GM23248 (cell line): ENCODE measurements at places on chromosomes 12 and 14.
A peak's percentile ranks its signal among the peaks of the same experiment; 100 is the strongest.

DNA sequence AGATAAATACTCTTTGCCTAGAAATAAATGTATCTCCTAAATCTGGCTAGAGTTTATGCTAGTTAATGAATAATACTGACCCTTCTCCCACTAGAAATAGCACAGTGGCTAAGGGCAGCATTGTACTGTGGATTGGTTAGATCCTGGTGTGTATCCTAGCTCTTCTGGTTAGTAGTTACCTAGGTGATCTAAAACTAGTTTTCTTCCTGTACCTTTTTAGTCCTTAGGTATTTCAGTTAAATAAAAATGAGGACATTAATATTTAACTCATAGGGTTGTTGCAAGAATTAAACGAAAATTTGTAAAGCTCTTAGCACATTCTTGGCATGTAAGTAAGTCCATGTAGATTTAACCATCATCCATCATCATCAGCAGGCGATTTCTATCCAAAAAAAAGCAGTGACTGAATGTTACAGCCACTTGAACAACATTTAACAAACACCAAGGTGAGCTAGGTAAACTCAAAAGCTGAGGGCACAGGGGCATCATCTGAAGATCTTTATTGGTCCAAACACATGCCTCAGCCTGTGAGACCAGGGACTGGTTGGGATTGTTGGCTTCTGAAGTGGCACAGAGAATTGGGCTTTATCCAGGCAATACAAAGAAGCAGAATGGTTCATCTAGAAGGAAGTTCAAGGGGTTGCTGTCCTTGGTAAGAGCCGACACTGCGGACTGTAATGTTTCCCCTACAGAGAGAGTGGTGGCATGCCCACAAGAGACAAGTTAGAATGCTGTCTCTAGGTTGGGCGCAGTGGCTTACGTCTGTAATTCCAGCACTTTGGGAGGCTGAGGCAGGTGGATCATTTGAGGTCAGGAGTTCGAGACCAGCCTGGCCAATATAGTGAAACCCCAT is 100.8 kb downstream of the GAS2L3 start:
- H3K27me3 ChIP-seq: no peaks in the 10 kb centered on the region; the same call in none of the 2 replicates
- H3K36me3 ChIP-seq: no peaks in the 10 kb centered on the region
- H3K4me3 ChIP-seq: no peak overlapping the region
- no peak overlapping the region for H3K27ac ChIP-seq

DNA sequence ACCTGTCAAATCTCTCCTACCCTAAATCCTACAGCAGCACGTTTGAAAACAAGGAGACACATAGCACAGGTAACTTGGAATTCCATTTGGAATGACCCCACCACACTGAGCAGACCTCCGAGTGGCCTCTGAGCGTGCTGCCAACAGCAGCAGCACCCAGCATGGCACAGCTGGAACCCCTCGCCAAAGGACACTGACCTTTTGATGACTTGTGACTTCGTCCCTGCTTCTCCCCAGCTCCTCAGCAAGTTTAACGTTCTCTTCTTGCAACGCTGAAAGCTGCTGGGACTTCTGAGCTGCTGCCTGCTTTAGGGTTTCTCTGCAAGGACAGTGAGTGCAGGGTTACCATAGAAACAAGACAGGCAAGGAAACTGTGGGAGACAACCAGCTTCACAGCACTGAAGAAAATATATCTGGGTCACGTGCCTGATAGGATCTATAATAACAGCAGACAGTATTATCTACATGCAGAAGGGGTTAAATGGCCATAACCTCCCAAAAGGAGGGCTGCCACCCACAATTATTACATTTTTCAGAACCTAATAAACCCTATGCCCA is 43.3 kb upstream of the VPS33A start:
- H3K4me3 ChIP-seq: no peak overlapping the region
- H3K4me1 ChIP-seq: peaks cover 25% of the 10 kb centered on the region
- H3K27ac ChIP-seq: peak overlapping the region; percentile 26; the same call in 1 of the 2 replicates
- no peaks in the 10 kb centered on the region for H3K27me3 ChIP-seq

- H3K4me3 ChIP-seq: no peak overlapping the region
- DNase-seq: peak; percentile 68
- no peaks in the 10 kb centered on the region for H3K27me3 ChIP-seq
- H3K27ac ChIP-seq: peak overlapping the region; percentile 12; the same call in 1 of the 2 replicates
Observed at GRCh38 chr14:41549821-41550607, 56.7 kb upstream of the LRFN5 start.

DNA sequence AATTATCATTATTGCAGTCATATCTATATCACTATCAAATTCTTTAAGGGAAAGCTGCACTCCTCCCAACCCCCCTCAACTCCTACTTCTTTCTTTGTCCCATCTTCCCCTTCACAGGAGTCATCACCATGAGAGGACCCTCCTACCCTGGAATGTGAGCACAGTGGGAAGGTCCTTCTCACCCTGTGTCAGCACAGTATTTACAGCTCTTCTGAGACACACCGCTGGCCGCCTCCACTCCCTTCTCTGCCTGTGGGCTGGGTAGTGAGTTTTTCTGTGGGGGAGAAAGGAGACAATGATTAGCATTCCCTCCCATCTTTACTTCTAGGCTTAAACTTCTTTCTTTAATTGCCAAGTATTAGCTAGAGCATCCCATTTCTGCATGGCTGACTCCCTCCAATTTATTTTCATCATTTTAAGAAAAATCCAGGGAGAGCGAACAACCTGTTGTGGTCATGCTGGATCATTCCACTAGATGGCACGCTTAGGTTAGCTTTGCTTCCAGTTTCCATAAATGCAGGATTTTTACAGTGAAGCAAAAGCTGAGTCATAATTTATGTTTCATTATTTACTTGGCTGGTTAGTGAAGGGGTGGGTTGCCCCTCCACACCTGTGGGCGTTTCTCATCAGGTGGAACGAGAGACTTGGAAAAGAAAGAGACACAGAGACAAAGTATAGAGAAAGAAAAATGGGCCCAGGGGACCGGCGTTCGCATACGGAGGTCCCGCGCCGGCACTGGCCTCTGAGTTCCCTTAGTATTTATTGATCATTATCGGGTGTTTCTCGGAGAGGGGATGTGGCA is 188.5 kb downstream of the ALX1 start:
- H3K4me1 ChIP-seq: no peaks in the 10 kb centered on the region; the same call in 1 of the 2 replicates
- no peak overlapping the region for H3K27ac ChIP-seq
- H3K36me3 ChIP-seq: no peaks in the 10 kb centered on the region
- peak; percentile 74 for DNase-seq

- no peaks in the 10 kb centered on the region for H3K36me3 ChIP-seq
- no peak overlapping the region for H3K27ac ChIP-seq
- H3K4me3 ChIP-seq: no peak overlapping the region
- no peaks in the 10 kb centered on the region for H3K27me3 ChIP-seq
- H3K4me1 ChIP-seq: peaks cover 11% of the 10 kb centered on the region
Observed at GRCh38 chr12:32420356-32420755, 21.0 kb downstream of the FGD4 start.

DNA sequence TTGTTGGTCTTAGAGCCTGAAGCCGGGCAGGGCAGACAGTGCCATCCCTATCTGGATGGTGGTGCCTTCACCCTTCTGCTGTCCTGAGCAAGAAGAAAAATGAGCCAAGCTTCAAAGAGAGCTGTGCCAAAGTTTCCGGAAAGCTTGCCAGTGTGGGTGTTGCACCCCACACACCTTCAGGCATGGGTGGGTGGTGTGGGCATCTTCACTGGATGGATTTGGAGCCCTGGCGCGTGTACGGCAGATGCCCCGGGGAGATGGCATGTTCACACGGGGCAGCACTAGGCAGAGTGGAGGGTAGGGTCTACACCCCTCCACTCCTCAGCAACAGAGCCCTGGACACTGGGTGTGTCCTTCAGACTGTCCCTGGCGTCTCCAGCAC is 33.0 kb downstream of the PACS2 start:
- DNase-seq: no peak
- no peaks in the 10 kb centered on the region for H3K27me3 ChIP-seq
- H3K4me3 ChIP-seq: no peak overlapping the region
- no peaks in the 10 kb centered on the region for H3K4me1 ChIP-seq

- no peaks in the 10 kb centered on the region for H3K36me3 ChIP-seq
- no peak overlapping the region for H3K4me3 ChIP-seq
- no peaks in the 10 kb centered on the region for H3K27me3 ChIP-seq
- no peak for DNase-seq
Observed at GRCh38 chr14:32379447-32379846, 50.3 kb downstream of the AKAP6 start.

DNA sequence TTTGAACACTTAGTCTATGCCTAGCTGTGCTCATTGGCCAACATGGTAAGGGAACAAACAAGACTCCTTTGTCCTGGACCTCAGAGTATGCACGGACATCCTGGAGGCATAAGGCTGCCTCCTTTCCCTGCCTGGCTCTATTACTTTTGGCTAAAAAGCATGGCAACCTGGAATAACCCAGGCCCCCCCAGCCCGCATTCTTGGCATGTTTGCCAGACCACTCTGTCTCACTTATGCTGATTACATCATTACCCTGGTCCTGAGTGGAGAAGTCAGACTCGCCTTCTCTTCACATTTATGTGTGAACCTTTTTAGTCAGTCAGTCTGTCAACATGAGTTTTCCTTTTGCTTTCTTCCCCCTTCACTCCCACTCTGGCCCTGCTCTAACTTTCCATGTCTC is 58.0 kb upstream of the ELK3 start:
- H3K27ac ChIP-seq: no peak overlapping the region
- H3K4me1 ChIP-seq: peaks cover 25% of the 10 kb centered on the region

DNA sequence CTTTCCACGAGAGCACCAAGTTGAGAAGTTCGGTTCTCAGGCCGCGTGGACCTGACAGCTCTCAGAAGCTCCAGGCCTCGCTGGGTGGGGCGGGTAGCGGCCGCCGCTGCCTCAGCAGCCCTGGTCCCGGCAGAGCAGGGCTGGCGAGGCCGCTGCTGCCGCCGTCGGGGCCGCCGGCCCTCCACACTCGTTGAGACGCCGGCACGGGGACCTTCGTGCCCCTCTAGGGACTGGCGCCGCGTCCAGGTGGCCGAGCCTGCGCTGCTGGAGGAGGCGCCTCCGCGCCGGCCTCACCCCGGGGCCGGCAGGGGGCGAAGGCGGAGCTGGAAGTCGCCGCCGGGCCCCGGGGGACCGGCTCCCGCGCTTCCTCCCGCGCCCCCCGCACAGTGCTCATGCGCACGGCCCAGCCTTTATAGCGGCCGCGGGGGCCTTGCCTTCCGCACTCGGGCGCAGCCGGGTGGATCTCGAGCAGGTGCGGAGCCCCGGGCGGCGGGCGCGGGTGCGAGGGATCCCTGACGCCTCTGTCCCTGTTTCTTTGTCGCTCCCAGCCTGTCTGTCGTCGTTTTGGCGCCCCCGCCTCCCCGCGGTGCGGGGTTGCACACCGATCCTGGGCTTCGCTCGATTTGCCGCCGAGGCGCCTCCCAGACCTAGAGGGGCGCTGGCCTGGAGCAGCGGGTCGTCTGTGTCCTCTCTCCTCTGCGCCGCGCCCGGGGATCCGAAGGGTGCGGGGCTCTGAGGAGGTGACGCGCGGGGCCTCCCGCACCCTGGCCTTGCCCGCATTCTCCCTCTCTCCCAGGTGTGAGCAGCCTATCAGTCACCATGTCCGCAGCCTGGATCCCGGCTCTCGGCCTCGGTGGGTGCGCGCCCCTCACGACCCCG is at the start of gene COCH:
COCH (plus strand) TSS at position 440 of the 879 bp plus-strand sequence; CDS start at position 820, 380 bp downstream.
- no peaks in the 10 kb centered on the region for H3K36me3 ChIP-seq
- H3K27me3 ChIP-seq: peaks cover 54% of the 10 kb centered on the region
- no peaks in the 10 kb centered on the region for H3K4me1 ChIP-seq
- H3K4me3 ChIP-seq: peak within 1 kb of the TSS; percentile 47
- peak; percentile 16 for DNase-seq
- no peak within 1 kb of the TSS for H3K27ac ChIP-seq

- no peaks in the 10 kb centered on the region for H3K4me1 ChIP-seq
- H3K27ac ChIP-seq: no peak overlapping the region
- H3K36me3 ChIP-seq: no peaks in the 10 kb centered on the region
- no peak overlapping the region for H3K4me3 ChIP-seq
- H3K27me3 ChIP-seq: no peaks in the 10 kb centered on the region
Observed at GRCh38 chr12:75011120-75011519, 198.5 kb downstream of the KCNC2 start.

- no peak overlapping the region for H3K27ac ChIP-seq
- H3K4me1 ChIP-seq: peaks cover 10% of the 10 kb centered on the region
- H3K4me3 ChIP-seq: no peak overlapping the region
- H3K36me3 ChIP-seq: no peaks in the 10 kb centered on the region
- H3K27me3 ChIP-seq: no peaks in the 10 kb centered on the region
Observed at GRCh38 chr14:75539561-75540478, 17.6 kb downstream of the BATF start.

DNA sequence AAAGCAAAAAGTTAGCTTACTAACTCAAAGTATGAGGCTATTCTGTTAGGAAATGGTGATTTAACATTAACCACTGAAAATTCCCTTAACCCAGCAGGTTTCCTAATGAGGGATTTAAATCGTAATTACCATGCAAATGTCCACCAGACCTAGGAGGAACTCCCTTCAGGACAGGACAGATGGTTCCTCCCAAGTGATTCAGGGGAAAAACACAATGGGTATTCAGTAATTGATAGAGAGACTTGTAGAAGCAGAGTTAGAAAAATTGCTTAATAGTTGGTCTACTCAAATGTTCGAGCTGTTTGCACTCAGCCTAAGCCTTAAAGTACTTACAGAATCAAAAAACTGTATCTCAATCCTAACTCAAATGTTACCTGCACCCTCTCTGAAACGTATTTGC is 21.6 kb downstream of the RERGL start:
- H3K27me3 ChIP-seq: no peaks in the 10 kb centered on the region
- no peak for DNase-seq
- no peaks in the 10 kb centered on the region for H3K4me1 ChIP-seq
- H3K27ac ChIP-seq: no peak overlapping the region
- H3K36me3 ChIP-seq: no peaks in the 10 kb centered on the region
- no peak overlapping the region for H3K4me3 ChIP-seq

GRCh38 chr14:38910092-38910491 is 192.9 kb downstream of the SEC23A start:
- H3K4me3 ChIP-seq: no peak overlapping the region
- peaks cover 11% of the 10 kb centered on the region; the same call in 1 of the 2 replicates for H3K27me3 ChIP-seq
- no peak overlapping the region for H3K27ac ChIP-seq
- DNase-seq: no peak
- H3K4me1 ChIP-seq: no peaks in the 10 kb centered on the region

- no peaks in the 10 kb centered on the region for H3K4me1 ChIP-seq
- no peak overlapping the region for H3K4me3 ChIP-seq
- no peaks in the 10 kb centered on the region for H3K27me3 ChIP-seq
- DNase-seq: no peak
Observed at GRCh38 chr12:110354172-110354780, 49.2 kb downstream of the ANAPC7 start.

DNA sequence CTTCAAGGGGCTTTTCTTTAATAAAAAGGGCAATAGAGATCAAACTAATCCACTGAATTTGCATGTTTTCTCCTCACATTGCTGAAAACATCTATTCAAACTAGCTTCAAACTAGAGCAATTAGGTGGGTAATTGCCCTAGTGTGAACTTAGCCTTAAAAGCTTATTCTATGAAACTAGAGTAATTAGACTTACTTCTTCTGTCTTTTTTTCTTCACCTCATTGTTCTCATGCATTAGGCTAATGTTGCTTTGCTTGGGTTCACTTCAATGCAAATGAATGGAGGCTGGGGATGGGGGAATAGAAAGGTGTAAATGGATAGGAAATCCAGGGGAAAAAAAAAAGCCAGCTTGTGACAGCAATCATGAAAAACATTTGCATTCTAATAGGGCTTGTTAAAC is 414.8 kb upstream of the LMO3 start:
- H3K4me1 ChIP-seq: no peaks in the 10 kb centered on the region
- DNase-seq: no peak
- no peaks in the 10 kb centered on the region for H3K36me3 ChIP-seq
- no peak overlapping the region for H3K4me3 ChIP-seq
- no peaks in the 10 kb centered on the region for H3K27me3 ChIP-seq
- no peak overlapping the region for H3K27ac ChIP-seq
